ENCODE measurements at places on chromosomes 7 and 10.

DNA sequence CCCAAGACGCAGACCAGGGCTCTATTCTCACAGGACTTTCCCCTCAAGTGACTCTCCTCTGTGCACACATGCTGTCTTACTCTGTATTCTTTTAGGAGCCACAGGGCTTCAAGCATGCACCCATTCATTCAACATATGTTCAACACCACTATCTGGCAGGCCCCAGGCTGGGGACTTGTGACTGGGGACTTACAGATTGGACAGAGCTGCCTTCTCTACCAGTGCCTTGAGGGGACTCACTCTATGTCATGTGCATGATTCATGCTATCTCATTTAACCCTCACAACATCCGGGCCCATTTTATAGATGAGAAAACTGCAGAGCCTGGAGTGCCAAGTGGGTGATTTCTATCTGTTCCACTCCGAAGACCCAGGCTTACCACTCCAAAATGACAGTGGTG is 34.3 kb downstream of the MYL10 start:
- no peak for DNase-seq

GRCh38 chr7:2981103-2981480 is 62.6 kb downstream of the CARD11 start:
- DNase-seq, result no peak

GRCh38 chr10:102085336-102085735 is 20.2 kb downstream of the HPS6 start:
- DNase-seq, result no peak

- DNase-seq, result no peak
These were observed 7.7 kb downstream of the INSIG1 start for GRCh38 chr7:155305231-155305904.

GRCh38 chr10:123991611-123992570 is 100.3 kb upstream of the CPXM2 start:
- DNase-seq, result no peak

GRCh38 chr7:32147546-32148268 is 77.5 kb upstream of the PDE1C start:
- DNase-seq, result no peak

- DNase-seq, result no peak
These were observed at the start of gene NUDT13 for GRCh38 chr10:73110345-73110849. Gene NUDT13 (plus strand): TSS chr10:73110455. CDS start chr10:73114366, 3,911 bp downstream.

DNA sequence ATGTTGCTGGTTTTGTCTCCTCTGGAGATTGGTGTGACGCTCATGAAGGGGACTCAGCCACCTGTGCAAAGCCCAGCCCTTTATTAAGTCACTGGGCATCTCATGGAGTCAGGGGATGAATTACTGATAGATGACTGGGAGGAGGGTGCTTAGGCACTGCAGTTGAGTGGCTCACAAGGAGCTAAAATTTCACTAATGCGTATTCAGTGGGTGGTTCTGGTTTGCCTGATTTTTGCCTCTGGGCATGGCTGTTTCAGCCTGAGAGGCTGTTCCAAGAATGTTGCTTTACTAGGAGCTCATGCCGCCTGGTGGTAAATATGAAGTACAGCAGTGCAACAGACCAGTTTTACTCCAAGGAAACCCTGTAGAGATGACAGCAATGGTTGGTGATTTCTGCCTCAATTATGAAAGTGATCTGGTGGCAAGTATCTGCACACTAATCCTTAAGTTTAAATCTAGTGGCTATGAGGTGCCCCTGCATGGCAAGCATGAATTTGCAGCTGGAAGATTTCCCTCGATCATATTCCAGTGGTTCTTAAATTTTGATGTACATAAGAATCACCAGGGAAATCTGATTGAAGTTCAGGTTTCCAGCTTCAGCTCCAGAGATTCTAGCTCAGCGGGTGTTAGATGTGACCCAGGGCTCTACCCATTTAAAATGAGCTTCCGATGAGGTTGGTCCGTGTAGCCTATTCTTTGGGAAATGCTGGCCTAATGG is 19.9 kb downstream of the ACTA2 start:
- no peak for DNase-seq

DNA sequence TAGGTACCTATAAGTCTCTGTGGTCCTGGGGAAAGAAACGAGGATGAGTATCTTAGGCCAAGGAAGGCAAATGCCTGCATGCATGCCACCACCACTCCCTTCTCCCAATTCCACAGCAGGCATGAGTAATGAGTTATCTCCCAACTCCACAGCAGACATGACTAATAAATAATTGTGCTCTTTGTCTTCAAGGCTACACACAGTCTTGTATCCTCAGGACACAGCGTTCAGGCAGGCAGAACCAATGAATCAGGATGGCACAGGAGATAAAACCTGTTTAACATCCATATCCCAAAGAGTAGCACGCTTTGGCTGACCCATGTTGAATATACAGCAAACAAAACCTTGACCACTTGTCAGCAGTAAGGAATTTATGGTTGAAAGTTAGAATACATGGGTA is 229.7 kb upstream of the NFE2L3 start:
- no peak for DNase-seq

- DNase-seq, result no peak
These were observed 131.3 kb downstream of the FAM53B start for GRCh38 chr10:124612611-124613498.

GRCh38 chr7:34025600-34025999 is 120.3 kb downstream of the BMPER start:
- DNase-seq, result no peak

GRCh38 chr10:95374597-95375209 is 83.9 kb upstream of the PDLIM1 start:
- no peak for DNase-seq

All from stimulated activated CD8-positive, alpha-beta memory T cell treated with anti-CD3 and anti-CD28 coated beads, Interleukin-15, amount 100 ng/mL, for 4 hours (primary cell).